ENCODE measurements at places on chromosomes 6 and 20.

DNA sequence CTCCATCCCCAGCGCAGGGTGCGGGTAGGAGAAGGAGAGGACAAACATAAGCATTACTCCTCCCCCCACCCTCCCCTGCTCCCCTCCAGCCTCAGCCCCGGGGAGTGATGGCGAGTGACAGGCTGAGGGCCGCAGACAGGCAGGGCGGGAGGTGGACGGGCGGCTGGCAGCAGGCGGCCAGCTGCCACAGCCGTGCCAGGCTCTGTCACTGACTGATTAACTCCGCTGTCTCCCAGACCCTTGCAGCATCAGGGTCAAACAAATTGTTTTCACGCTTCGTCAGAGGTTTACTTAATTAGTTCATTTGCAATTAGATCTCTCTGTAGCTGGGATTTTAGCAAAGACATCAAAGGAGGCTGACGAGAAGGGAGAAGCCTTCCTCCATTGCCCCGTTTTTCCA lies 41.9 kb downstream of the FOXP4 start:
- no peak for DNase-seq

- DNase-seq, result peak; percentile 83
These were observed 101.0 kb downstream of the NRN1 start for GRCh38 chr6:5905431-5906339.

DNA sequence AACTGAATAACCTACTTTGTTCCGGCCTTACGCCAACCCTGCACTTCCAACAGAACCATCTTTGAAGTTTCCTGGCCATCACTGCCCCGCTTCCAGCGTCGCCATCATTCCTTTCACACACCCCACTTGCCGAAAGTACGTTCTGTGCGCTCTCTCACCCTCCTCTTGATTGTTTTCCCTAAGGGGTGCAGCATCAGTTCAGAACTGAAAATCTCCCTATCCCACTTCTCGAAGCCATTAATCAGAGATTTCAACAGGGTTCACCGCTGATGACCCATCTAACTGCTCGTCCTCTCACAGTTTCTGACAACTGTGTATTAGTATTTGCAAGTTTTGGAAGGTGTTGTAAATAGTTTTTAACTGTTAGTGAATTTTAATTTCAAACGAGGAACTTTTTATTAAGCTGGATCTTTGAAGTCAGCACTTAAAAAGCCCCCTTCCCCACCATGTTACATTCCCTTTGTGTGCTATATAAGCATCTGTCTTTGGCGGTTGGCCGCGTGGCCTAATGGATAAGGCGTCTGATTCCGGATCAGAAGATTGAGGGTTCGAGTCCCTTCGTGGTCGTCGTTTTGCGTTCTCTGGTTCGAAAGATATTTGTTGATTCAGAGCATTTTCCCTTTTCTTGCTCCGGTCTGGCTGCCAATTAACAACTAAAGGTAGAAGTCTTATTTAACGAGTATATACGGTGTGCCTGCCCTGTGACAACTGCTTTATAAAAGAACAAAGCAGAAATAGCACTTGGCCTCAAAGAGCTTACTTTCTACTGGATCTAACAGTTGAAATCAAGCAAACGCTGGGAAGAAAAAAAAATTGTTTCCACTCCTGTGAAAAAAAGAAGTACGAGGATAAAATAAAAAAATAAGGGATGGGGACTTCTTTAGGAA lies 42.6 kb downstream of the TRIM27 start:
- peak; percentile 42 for DNase-seq

DNA sequence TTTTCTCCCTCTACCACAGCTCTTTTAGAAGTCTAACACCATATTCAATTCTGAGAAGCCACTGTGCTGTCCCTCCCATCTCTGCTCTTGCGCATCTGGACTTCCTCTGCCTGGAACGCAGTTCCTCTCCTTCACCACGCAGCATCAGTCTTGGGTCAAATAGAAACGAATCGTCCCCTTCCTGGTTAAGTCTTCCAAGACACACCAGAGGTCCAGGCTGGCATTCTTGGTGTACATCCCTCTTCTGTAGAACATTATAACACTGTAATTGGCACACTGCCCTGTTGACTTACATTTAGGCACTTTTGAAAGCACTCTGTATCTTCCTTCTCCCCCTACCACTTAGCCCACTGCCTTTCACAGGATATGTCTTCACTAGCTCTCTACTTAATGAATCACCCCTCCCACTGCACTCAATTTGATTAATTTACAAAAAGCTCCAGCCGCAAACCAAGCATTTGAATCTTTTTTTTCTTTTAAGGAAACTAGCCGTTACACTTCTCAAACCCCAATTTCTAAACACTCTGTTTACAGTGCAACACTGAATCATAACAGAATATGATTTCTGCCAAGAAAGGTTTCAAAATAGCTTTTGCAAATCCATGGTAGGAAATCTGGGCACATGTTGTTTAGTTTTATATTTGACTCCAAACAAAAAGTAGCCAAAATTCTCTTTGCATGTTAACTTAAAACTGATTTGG lies 140.8 kb upstream of the CARMIL1 start:
- DNase-seq, result peak; percentile 23

DNA sequence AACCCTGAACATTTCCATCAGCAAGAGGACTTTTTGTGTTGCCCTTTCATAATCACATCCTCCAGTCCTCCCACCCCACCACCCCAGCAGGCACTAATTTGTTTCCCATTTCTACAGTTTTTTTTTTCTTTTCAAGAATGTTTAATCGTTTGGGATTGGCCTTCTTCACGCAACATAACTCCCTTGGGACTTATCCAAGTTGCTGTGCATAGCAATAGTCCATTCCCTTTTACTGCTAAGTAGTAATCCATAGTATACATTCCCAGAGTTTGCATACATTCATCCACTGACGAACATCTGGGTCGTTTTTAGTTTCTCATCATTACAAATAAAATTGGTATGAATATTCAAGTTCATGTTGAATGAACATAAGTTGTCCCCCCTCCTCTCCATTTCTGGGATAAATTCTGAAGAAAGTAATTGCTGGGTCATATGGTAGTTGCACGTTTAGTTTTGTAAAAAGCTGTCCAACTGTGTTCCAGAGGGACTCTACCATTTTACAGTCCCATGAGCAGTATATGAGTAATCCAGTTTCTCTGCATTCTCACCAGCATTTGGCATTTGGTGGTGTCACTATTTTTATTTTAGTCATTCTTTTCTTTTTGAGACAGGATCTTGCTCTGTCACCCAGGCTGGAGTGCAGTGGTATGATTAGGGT lies 90.8 kb downstream of the DOK5 start:
- DNase-seq, result peak; percentile 78

DNA sequence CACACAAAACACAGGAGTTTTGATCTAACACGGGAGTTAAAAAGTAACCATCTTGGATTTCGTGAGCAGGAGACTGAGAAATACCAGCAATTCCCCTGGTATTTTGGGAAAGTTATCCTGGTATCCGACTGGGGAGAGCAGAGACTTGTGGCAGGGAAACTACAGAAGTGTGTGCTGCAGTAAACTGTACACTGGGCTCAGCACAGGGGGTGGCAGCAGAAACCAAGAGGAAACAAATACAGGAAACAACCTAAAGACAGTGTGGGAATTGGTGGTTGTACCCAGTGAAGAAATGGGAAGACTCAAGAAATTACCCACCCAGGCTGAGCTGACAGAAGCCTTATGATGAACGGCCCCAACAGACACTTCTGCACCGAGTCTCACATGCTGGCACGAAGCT lies 109.8 kb downstream of the CHD6 start:
- no peak for DNase-seq

DNA sequence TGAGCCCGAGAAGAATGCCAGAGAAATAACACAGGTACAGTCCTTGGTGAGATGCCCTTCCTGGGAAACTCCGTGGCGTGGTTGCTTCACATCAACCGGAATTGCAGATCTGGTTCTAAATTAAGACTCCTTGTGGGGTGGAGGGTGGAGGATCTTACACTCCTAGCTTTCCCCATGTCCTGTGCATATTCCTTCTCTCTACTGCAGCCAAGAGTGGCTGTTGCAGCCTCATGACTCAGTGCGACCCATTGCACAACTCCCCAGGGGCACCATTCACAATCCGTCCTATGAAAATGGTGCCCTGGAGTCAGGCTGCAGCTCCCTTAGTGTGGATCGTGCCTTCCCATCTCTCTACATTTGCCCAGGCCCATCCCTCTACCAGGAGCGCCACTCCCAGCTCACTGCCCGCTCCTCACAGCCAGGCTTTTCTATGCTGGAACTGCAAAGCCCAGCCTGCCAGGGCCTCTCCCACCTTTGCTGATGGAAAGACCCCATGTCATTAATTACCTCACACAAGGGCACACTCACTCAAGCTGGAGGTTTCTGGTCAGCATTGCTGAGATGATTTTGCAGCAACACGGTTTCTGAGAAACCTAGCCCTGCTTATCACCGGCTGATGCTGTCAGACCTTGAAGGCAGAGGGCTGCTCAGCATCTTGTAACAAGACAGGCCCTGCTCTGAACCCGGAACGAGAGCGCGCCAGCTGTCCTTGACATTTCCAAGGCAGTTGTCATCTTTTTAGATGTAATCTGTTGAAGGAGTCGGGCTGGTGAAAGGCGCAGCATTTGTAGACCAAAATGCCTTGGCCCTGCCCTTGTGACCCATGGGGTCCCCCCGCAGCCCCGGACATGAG lies 39.7 kb downstream of the SIRPA start:
- DNase-seq, result peak; percentile 62

DNA sequence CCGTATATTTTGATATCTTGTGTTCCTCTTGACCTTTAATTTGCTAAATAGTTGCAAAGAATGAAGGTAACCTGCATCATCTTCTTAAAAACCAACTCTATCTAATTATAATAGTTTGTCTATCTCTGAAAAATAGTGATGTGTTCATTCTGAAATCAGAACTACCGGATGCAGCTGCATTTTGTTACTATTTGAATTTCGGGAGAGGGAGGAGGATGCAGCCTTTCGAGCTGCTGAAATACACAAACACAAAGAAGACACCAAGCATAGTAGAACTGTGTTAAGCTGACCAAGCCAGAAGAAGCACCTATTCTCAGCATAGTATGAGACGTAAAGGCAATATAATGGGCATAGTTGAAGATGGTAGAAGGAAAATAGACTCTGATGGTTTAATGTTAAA lies 33.1 kb downstream of the PTPN1 start:
- no peak for DNase-seq

DNA sequence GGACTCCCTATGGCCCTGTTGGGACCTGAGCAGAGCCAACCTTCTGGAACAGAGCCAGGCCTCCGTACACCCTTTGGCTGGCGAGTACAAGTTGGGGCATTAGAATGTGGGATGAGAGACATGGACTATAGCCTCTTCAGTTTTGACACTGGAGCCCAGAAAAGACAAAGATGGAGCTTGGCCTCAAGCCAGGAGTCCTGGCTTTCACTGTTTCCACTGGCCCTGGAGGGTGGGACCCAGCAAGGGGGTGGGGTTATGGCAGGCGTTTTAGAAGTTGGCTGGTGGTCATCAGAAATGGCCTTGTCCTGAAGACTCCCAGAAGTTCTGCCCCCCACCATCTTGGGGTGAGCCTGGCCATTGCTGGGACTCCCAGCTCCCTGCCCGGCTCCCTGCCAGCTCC lies 21.8 kb downstream of the ITPR3 start:
- DNase-seq, result no peak

- no peak for DNase-seq
These were observed 115.6 kb upstream of the PTPN1 start for GRCh38 chr20:50394569-50394968.

DNA sequence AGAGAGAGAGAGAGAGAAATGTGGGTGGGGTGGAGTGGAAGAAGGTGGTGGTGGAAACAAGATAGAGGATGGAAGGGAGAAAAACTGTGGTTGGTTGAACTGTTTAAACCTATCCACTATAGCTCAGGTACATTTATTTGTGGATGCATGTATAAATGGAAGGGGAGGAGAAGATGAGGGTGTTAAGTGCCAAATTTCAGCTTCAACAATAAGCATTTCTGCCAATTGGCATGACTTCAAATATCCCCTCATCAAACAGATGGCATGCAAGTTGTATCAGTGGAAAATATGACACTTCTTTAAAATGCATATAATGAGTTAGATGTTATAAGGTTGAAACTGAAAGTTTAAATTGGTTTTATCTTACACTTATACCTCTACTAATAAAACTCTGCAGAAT lies 216.1 kb downstream of the LMBRD1 start:
- no peak for DNase-seq

- peak; percentile 19 for DNase-seq
These were observed 108.7 kb downstream of the NCOA3 start for GRCh38 chr20:47610247-47610944.

- no peak for DNase-seq
These were observed 634 bp upstream of the BTBD9 start for GRCh38 chr6:38640216-38640909.

- DNase-seq, result no peak
These were observed 220.9 kb downstream of the KIF16B start for GRCh38 chr20:16352321-16352720.

DNA sequence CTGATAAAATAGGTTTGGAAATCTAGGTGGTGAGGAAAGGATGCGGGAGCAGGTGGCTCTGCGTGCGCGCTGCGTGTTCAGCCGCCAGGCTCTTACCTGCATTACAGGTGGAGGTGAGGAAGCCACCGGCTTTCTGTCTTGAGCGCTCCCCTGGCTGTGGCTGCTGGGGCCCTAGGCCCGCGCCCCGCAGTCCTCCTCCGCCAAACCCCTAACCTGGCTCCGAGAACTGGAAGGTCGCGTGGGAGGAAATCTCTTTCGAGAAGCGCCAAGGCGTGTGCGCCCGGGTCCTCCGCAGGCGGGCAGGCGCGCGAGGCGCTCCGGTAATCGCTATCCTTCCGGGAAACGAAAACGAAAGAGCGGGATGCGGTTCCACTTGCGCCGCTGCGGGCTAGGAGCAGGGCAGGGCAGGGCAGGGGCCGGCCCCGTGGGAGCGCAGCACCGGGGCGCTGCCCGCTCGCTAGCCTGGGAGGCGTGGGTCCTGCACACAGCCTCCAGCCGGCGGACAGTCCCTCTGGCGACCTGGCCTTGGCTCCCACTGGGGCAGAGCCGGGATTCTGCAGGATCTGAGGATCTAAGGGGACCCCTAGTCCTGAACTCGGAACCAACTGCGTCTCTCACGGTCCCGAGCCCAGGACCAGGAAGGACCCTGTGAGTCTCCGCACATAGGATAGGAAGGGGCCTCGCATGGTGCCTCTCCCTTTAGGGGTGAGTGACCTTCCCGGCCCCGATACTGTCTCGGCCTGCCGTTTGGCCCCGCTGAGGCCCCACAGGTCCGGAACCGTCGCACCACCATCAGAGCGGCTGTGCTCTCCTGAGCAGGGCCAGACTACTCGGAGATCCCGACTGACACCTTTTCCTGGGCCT lies at the start of gene ETV7:
TSS of gene ETV7 (minus strand) at position 230 of the 864 bp plus-strand sequence. CDS start at position 102, 128 bp downstream.
- no peak for DNase-seq

Data from fibroblast of skin of left biceps (primary cell).